ENCODE measurements at places on chromosomes 2 and 18.

DNA sequence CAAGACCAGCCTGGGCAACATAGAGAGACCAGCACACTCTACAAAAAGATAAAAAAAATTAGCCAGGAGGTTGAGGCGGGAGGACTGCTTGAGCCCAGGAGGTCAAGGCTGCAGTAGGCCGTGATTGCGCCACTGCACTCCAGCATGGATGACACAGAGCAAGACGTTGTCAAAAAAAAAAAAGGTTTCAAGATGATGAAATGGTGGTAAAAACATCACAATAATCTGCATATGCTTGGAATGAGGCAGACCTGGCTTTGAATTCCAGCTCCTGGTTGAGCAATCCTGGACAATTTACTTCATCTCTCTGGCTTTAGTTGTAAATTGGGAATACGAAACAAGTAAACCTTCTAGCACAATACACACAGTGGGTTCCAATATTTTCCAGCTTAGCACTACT, 24.1 kb downstream of the USP40 start:
- DNase-seq, result no peak

DNA sequence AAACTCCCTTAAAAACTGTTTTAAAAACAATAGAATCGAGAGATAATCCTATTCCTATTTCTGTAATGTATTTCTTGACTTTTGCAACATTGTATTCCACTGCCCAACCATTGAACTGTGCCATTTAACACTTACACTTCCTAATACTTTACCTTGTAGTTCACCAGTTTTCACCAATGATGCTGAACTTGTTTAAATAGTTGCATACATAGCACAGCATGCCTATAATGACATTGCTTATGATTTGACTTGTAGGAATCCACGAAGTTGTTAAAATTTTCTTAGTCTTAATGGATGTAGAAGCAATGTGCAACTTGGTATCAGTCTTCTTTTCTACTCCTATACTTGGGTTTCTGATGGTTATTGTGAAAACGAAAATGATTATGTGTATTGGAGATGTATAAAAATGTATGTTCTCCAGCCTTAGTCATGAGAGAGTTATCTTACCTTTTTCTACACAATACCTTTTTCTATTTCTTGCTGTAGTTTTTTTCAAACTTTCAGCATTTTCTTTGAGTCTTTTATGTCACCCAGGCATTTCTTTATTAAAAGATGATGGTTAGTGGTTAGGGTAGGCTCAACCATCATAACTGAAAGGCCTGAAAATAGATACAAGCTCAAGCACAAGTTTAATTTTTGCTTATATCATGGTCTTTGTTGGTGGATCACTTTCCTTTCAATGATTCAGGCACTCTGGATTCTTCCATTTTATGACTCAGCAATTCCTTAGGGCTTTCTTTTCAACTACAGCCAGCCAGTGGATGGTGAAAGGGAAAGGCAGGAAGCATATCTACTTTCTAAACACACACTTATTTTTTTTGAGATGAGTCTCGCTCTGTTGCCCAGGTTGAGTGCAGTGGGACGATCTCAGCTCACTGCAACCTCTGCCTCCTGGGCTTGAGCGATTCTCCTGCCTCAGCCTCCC, 9.4 kb downstream of the GPD2 start:
- no peak for DNase-seq

DNA sequence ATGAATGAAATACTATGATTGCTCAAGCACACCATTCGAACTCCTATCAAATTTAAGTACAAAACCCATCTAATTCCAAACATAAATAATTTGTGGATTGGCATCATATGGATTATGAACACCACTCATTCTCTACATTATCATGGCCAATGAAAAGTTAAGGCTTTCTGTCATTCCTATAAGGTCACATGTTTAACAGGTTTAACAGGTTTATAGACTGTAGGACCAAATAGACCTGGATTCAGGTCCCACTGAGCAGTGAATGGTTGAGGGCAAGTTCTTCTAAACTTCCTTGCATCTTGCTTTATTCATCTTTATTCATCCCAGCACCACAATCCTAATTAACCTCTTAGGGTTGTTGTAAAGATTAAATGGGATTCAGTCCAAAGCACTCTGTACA, 33.4 kb downstream of the FBXO36 start:
- no peak for DNase-seq

- DNase-seq, result no peak
Measured at GRCh38 chr2:118153433-118153832, 65.2 kb downstream of the INSIG2 start.

DNA sequence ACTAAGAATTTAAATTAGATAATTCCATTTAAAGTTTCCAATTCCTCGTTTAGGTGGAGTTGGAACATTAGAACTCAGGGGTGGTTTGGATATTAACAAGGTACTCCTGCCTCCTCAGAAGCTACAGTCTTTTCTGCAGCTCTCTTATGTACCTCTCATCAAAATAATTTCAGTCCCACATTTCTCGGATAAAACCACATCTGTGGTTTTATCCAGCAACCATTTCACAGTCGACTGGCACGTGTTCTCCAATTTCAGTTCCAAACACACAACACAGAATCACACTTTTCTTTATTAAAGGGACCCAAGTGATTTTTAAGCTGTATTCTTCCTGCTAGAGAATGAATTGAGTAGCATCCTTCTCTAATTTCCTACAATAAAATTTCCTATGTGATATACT, 22.7 kb upstream of the NFU1 start:
- no peak for DNase-seq

DNA sequence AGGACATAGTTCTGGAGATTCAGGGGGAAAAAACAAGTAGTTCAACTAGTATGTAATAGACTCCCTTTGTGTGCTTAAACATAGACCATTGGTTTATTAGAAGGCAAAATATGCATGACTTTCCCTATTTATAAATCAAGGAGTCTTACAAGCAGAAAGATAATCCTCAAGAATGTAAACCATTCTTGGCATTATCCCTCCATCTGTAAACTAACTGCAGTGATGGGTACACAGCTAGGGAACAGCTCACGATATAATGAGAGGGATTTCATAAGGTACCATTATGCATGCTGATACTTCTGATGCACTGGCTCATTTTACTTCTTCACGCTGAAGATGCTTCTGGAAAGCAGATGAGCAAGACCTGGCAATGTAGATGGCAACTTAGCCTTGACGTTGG, 878 bp downstream of the FBXO15 start:
- DNase-seq, result no peak

- no peak for DNase-seq
Measured at GRCh38 chr2:61379521-61379920, 91.4 kb downstream of the USP34 start.

DNA sequence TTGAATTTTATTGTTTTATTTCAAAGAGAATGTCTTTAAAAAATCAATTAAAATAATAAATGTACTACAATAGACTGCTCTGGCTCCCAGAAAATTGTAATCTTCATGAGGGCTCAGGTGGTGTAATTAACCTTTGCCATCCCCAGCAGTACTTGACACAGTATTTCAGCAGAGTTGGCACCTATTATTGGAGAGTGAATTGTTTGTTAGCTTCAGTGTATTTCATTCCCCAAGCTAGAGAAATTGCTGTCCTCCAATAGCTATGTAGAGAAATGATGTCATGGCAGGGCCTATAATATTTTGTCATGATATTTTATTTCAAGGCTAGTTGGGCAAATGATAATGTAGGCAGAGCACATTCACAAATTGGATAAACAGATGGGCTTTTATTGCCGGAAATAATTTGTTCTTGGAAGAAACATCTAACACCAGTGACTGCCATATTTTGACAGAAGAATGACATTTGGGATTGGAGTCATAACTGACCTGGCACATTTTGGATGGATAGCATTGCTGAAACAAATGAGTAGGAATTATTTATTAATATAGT, 712.0 kb upstream of the NXPH2 start:
- no peak for DNase-seq

- DNase-seq, result no peak
Measured at GRCh38 chr2:188720811-188721605, 253.2 kb upstream of the COL3A1 start.

DNA sequence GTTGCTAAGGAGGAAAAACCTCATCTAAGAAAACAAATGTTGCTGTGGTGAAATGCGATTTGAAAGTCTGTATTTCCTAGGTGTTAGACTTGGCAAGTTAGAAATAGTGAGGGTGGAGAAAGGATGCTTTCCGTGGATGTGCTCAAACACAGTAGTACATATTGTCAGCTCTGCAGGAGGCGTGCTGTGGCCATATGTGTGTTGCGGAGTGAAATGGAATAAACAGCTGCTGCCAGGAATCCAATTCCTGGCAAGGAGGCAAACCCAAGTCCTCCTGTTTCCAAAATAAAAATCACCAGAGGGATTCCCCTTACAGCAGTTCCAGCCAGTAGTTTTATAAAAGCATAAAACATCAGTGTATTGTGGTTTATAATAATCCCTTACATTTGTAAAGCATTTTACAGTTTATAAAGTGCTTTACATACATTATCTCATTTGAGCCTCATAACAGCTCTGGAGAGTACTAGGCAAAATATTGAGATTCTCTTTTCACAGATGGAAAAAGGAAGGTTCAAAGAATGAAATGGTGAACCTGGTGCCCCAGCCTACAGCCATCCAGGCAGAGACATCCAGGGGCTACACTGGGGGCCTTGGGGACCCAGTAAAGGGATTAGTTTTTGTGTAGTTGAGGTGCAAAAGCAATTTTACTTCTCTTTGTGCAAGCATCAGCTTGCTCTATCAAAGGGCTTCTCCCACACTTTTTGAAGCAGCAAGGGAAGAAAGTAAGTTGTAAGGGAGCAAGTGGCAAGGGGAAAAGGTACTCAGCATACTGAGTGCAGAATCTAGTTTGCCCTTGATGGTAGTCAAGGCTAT, 206.0 kb downstream of the AGPS start:
- DNase-seq, result no peak

DNA sequence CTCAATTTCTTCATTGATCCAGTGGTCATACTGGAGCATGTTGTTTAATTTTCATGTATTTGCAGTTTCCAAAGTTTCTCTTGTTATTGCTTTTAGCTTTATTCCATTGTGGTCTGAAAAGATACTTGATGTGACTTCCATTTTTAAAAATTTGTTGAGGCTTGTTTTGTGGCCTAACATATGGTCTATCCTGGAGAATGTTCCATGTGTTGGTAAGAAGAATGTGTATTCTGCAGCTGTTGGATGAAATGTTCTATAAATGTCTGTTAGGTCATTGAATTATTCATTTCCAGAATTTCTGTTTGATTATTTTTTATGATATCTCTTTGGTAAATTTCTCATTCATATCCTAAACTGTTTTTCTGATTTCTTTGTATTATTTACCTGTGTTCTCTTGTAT, 139.8 kb upstream of the THUMPD2 start:
- DNase-seq, result no peak

GRCh38 chr2:27889774-27890145, 427 bp downstream of the RBKS start:
- no peak for DNase-seq

DNA sequence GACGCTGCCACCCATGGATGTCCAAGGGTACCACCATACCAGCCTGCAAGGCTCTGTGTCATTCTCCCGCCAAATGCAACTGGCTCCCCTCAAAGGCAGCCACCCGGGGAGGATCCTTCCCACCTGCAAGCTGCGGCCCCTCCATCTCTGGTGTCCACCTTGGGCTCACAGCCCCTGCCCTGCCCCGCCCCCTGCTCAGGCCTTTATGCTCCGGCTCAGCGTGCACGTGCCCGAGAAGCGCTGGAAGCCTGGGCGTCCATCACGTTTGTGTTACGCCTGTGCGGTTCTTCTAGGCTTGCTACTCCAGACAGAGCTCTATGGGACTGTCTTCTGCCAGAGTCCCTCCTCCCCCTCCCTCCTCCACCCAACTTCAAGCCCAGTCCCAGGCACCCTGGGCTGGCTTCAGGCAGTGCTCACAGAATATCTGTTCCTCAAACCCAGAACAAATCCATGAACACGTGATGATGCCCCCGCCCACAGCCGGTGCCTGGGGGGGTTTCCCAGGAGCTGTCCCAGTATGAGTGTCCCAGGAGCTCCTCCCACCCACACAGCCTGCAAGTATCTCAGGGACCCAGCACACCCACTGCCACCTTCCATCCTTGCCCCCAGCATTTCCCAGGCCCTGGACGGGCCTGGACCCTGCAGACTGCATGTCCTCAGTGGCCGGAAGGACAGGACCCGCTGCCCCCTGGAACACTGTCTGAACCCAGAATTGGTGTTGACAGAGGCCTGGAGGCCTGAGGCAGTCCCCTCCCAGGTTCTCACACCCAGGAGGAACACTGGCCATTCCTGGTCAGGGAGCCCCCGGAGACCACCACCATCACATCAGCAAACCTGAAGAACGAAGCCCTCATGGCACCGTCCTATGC, 30.3 kb downstream of the KIF1A start:
- DNase-seq, result no peak

GRCh38 chr2:204869132-204869823, 324.0 kb downstream of the PARD3B start:
- DNase-seq, result no peak

DNA sequence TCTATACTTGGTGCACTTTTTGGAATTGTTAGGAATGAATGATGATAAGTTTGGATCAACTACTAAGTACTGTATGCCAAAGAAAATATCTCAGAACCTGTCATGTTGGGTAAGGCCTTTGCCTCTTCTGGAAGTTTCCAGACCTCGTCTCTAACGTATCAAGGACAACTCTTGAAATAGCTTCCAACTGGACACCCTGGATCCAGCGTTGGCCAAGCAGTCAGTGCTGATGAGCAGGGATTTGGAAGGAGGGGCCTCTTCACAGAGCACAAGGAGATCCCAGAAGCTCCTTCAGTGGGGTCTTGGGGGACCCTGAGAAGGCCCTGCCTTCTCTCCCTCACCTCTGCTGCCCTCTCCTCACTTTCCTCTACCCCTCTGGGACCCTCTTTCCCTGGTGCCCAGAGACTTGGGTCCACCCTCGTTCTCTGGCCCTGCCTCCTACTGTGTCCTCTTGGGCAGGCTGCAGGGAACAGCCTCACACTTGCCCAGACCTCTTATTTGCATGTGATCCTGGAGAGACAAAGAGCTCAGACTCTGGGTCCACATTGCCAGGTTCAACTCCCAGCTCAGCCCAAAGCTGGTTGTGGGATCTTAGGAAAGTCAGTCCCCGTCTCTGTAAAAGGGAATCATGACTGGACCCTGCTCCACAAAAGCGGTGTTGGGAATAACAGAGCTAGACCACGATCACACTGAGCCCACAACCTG, 145.8 kb downstream of the COL6A3 start:
- DNase-seq, result no peak

GRCh38 chr18:44733069-44733753, 52.5 kb downstream of the SETBP1 start:
- no peak for DNase-seq

GRCh38 chr2:18588049-18588448, 1.3 kb downstream of the NT5C1B start:
- no peak for DNase-seq

GRCh38 chr18:76264198-76264875, 230.7 kb downstream of the ZNF516 start:
- DNase-seq, result no peak

- no peak for DNase-seq
Measured at GRCh38 chr18:76233876-76234675, 261.0 kb downstream of the ZNF516 start.

- DNase-seq, result no peak
Measured at GRCh38 chr2:11314487-11314886, 29.9 kb downstream of the ROCK2 start.

- DNase-seq, result no peak
Measured at GRCh38 chr2:206692971-206693370, 25.2 kb downstream of the DYTN start.

- no peak for DNase-seq
Measured at GRCh38 chr2:178448968-178449661, 1.9 kb downstream of the PRKRA start.

- no peak for DNase-seq
Measured at GRCh38 chr2:43270930-43271615, 44.7 kb upstream of the ZFP36L2 start.

GRCh38 chr18:9334973-9335696, 562 bp downstream of the TWSG1 start:
- DNase-seq, result peak; percentile 20

- DNase-seq, result no peak
Measured at GRCh38 chr2:164084066-164084465, 348.3 kb upstream of the FIGN start.
